ENCODE measurements at places on chromosomes 7 and 10.

DNA sequence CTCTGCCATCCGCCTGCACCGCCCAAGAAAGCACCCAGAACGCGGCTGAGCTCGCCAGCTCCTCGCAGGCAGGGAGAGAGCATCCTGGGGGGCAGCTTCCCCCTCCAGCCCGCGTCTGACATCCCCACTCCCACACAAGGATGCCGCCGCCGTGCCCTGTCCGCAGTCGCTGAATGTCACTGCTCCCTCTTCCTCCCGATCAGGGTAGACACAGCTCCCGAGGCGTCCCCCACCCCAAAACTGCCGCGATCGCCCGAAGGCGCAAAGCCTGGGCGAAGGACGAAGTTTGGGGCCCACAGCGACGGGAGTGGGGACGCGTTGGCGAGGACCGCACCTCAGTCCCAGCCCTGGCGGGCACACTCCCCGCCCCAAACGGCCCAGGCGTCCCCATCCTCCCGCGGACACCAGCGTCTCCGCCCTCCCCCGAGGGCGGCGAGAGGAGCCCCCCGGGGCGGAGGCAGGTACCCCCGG lies 1.5 kb upstream of the KAT6B start:
- DNase-seq: no peak

DNA sequence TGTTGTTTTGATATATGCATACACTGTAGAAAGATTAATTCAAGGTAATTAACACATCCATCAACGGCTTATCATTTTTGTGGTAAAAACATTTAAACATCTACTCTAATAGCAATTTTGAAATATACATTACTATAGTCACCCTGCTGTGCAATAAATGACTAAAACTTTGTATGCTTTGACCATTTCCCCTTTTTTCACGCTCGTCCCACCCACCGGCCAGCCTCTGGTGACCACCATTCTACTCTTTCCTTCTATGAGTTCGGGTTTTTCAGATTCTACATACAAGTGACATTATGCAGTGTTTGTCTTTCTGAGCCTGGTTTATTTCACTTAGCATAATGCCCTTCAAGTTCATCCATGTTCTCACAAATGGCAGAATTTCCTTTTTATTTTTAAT lies 21.3 kb downstream of the CYCS start:
- no peak for DNase-seq

DNA sequence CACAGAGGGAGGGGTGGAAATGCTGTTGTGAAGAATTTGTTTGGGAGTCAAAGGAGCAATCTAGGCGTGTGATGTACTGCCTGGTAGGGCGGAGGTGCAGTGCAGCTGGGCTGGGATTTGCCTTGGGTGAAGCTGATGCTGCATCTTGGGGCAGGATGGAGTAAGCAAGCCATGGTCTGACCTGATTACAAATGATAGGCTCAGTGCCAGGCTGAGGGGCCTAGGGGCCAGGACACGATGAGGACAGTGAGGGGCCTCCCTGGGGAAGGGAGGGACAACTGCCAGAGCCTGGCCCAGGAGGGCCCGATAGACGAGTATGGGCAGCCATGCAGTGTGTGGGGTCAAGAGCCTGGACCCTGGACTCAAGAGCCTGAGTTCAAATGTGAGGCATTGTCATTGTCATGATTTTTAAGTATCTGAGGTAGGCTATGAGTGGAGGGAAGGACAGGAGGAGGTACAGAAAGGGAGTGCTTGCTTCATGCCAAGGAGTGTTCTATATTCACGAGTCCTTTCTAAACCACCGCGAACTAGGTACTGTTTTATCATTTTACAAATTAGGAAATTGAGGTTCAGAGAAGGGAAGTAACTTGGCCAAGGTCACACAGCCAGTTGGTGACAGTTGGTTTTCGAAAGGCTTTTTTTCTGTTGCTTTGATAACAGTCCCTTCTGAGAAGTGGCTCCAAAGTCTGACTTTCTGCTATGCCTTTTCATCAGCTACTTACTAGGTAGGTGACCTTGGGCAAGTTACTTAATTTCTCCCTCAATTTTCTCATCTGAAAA lies 29.7 kb downstream of the HIF1AN start:
- DNase-seq: no peak

GRCh38 chr10:78849731-78850130 lies 219.0 kb upstream of the ZMIZ1 start:
- DNase-seq: no peak

- no peak for DNase-seq
These were observed 20.5 kb upstream of the CFAP46 start for GRCh38 chr10:132962623-132963429.

DNA sequence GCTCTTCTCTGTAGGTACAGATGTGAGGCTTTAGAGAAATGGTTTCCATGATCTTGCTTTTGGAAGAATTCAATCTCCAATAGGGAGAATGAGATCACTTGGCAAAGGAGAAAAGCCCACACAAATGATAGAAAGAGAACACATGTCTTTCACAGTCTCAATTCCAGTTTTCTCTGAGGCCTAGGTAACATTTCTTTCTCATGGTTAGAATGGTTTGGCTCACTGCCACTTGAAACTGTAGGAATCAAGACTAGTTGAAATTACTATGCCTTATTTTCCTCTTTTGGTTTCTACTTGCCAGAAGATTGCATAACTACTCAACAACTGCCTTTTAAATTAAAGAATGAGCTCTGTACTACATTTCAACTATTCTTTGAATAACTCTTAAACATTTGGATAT lies 276.5 kb upstream of the TEX47 start:
- DNase-seq: peak; percentile 19

- no peak for DNase-seq
These were observed 13.2 kb downstream of the BAIAP2L1 start for GRCh38 chr7:98387544-98388226.

GRCh38 chr7:80145780-80146422 lies 11.3 kb downstream of the GNAI1 start:
- no peak for DNase-seq

DNA sequence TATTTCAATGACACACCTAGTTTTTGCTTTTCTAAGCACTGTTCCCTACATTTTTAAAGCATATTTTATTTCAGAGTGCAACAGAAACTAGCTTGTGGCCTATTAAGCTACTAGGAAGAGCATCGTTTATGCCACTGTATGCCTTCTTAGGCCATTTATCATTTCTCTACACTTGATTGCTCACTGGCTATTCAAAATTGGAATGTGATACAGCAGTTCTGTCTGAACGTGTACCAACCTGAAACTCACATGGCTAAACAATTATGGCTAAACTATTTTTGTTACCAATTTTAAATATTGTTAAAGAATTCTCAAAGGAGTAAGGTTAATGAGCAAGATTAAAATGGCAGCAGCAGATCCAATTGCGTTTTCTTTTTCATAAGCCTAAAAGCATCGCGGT lies 105.2 kb downstream of the GSAP start:
- no peak for DNase-seq

- DNase-seq: no peak
These were observed 7.0 kb downstream of the C10orf67 start for GRCh38 chr10:23337616-23338015.

DNA sequence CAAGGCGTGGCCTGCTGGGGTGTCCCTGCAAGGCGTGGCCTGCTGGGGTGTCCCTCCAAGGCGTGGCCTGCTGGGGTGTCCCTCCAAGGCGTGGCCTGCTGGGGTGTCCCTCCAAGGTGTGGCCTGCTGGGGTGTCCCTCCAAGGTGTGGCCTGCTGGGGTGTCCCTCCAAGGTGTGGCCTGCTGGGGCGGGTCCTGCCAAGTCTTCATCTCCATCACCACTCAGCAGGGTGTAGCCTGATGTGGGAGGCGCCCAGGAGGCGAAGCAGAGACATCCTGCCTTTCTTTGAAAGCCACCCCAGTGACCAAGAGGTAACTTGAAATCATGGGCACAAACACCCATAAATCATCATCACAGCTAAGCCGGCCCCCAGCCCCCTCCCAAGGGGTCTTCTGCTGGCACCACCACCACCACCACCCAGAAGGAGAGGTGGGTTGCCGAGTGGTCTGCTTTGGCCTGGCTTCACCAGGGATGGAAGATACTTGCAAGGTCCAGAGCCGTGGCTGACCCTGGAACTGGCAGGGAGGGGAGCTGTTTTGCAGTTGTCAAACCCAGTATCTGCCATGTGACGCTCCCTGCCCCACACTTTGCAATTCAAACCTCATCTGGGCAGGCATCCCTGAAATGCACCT lies 190.6 kb downstream of the EBF3 start:
- no peak for DNase-seq

GRCh38 chr10:129900825-129901224 lies 63.2 kb downstream of the EBF3 start:
- no peak for DNase-seq

GRCh38 chr10:107480781-107481180 lies 316.3 kb upstream of the SORCS1 start:
- DNase-seq: no peak

DNA sequence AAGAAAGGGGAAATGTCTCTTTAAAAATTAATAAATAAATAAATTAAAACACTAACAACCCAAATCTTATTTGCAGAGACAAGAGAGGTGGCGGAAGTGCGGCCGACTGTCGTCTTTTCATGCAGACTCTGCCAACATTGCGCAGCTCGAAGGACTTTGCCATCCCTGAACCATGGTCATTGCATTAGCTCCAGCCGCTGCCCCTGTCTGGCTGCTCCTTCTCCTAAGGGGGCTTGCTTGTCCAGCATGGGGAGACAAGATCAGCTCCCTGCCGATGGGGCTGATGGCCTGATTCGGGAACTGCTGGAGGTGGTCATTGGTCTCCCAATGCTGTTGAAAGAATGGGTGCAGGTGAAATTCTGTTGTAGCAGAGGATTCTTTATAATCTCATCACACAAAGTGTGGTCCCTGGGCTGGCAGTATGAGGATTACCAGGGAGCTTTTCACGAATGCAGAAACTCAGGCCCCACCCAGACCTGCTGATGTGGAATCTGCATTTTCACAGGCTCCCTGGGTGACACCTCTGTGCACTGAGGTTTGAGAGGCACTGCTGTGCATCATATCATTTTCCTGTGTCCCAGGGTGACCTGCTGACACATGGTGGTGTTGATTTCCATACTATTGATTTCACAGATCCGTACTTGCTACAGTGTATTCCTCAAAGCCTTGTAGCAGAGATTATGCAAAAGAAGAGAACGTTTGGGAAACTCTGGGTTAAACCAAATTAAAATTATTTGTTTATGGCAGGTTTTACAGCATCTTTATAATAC lies 172.4 kb upstream of the ZMIZ1 start:
- no peak for DNase-seq

GRCh38 chr10:92119340-92119739 lies 171.5 kb downstream of the CPEB3 start:
- no peak for DNase-seq

- no peak for DNase-seq
These were observed 20.6 kb upstream of the OR2AE1 start for GRCh38 chr7:99897322-99898022.

- DNase-seq: no peak
These were observed 228.7 kb upstream of the PTN start for GRCh38 chr7:137572056-137572784.

- DNase-seq: no peak
These were observed 102.2 kb upstream of the DIP2C start for GRCh38 chr10:791639-792038.

DNA sequence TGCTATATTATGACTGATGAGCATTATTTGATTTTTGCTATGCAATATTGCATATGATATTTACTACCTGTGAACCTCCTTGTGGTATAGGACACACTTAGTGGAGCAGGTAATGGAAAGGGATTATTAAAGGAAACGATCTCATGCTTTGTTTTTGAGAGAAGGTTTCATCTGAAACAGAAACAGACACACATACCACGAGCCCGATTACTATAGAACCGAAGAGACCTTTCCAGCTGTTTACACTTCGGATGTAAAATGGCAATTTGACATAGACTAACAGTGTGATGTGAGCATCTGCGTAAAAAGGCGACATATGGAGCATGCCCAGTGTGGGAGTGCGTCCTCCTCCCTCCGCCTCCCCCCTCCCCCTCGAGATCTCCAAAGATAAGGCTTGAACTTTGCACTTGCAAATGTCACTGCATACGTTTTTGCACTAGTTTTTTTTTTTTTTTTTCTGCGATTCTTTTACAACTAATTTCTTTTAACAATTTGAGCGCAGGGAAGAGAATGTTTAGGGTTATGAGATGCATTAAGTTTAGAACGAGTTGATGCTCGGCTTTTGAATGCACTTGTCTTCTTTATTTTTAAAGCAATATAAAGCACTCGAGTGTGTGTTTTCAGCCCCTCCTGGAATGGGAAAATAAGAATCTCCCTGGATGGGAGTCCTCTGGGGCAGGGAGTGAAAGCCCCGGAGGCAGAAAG lies 251.0 kb downstream of the NSUN6 start:
- DNase-seq: no peak

DNA sequence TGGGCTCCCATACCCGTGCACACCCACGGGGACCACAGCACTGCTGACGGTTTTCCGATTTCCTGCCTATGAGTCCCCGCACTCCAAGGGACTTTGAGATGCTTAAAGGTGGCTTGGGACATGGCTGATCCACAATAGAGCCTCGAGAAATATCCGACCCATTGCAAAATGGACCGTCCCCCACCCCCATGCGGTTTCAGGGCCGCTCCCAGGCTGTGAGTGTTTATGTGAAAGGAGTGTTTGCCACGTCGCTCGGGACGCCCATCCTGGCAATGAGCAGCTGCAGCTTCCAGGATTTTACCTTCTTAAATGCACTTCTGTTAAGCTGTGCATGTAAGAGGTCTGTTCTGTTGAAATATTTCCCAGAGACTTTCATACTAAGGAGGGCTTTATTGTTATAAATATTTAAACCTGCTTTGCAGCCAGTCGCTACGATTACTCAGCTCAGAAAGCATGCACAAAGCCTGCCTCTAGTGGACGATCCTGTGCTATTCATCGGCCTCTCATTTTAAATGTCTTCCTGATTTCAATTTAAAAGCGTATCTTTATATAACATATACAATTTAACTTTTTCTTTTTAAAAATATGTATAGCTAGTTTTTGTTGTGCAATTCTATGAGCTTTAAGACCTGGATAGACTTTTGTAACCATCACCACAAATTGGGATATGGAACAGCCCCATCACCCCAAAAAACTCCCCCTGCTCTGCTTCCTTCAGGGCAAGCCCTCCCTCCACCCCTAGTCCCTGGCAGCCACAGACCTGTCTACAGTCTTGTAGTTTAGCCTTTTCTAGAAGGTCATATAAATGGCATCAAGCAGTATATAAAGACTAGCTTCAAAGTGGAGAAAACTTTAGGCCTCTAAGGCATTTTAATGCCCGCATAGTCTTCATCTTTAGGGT lies 418.3 kb downstream of the PAXIP1 start:
- DNase-seq: no peak

DNA sequence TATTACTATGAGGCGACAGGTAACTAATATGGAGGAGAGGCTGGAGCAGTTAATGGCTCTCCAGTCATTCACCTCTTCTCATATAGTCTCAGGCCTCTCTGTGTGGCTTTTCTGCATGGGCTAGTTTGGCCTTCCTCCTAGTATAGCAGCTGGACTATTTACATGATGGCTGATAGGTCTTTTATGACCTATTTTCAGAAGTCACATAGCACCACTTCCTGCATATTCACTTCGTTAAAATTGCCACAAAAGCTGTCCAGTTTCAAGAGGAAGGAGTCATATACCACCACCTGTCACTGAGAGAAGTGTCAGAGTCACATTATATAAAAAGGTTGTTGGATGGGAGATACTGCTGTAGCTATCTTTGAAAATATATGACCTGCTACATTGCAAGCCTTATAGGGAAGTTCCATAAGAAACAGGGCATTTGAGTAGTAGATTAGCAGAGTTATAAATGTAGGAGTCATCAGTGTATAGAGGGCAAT lies 8.0 kb upstream of the DMTF1 start:
- peak; percentile 18 for DNase-seq

Measured in KG1 (cell line).